ENCODE measurements at places on chromosomes 1 and 21. TPM values are rescaled to one million over a fixed set of nuclear protein-coding genes. Genes with fewer than 3 reads are reported as not detected.

DNA sequence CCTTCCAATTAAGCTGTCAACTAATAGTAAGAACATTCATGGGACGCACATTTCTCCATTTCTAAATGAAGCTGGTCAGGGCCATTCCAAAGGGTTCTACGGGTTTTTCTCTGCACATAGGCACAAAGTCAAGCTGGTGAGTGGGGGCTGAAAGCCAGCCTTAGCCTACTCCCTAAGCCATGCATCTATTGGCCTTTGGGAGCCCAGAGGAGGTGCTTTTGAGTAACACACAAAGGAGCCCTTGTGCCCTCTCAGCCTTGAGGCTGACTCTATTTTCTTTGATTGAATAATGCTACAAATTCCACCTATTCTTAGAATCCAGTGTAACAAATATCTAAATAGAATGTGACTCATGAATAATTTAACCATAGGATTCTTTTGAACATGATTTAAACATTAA lies 73.6 kb downstream of the RGS13 start:
- DNase-seq = peak; percentile 28
- H3K27ac ChIP-seq = no peak overlapping the region
- no peaks in the 10 kb centered on the region for H3K4me1 ChIP-seq
- H3K27me3 ChIP-seq = no peaks in the 10 kb centered on the region
- H3K36me3 ChIP-seq = no peaks in the 10 kb centered on the region

The FABP3 gene
- polyA plus RNA-seq = 43.0 TPM

GRCh38 chr1:205792481-205792881 lies 17.2 kb upstream of the RAB29 start:
- H3K4me3 ChIP-seq = no peak overlapping the region
- peaks cover 83% of the 10 kb centered on the region for H3K36me3 ChIP-seq
- no peaks in the 10 kb centered on the region for H3K27me3 ChIP-seq
- no peak overlapping the region for H3K27ac ChIP-seq
- H3K4me1 ChIP-seq = no peaks in the 10 kb centered on the region

The PTCH2 gene
- 0.31 TPM for polyA plus RNA-seq

GRCh38 chr1:233240829-233241682 lies 54.5 kb downstream of the PCNX2 start:
- no peaks in the 10 kb centered on the region for H3K27me3 ChIP-seq
- H3K27ac ChIP-seq = no peak overlapping the region

DNA sequence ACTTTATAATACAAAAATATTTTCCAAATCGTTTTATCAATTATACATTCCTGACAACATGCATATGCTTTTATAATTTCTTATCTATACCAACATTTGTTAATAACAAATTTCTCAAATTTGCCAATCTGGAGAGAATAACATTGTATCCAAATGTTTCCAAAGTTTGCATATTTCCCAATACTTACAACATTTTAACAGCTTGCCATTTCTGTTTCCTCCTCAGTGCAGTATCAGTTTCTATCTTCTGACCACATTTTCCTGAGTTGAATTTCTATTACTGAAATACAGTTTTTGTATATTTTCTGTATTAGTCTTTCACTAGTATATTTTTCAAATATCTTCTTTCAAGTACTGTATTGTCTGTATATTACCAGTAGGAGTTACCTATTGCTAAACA lies 1594.3 kb downstream of the PLA2G4A start:
- H3K27ac ChIP-seq = no peak overlapping the region
- no peaks in the 10 kb centered on the region for H3K4me1 ChIP-seq
- no peak for DNase-seq

The KCNN3 gene
- 0.19 TPM for polyA plus RNA-seq

The AIM2 gene
- not detected for polyA plus RNA-seq

The LCA5L gene
- polyA plus RNA-seq = 2.7 TPM

GRCh38 chr21:43272591-43272990 lies 103.8 kb downstream of the CRYAA start:
- H3K36me3 ChIP-seq = no peaks in the 10 kb centered on the region
- H3K4me3 ChIP-seq = no peak overlapping the region
- H3K27ac ChIP-seq = no peak overlapping the region
- peaks cover 76% of the 10 kb centered on the region for H3K27me3 ChIP-seq

- peaks cover 8% of the 10 kb centered on the region for H3K4me1 ChIP-seq
- no peak overlapping the region for H3K27ac ChIP-seq
- no peak for DNase-seq
- no peaks in the 10 kb centered on the region for H3K27me3 ChIP-seq
Measured at GRCh38 chr1:214303141-214303930, 22.4 kb downstream of the SMYD2 start.

GRCh38 chr1:37808369-37809319 lies 636 bp upstream of the YRDC start:
- H3K36me3 ChIP-seq = peaks cover 35% of the 10 kb centered on the region
- H3K27me3 ChIP-seq = no peaks in the 10 kb centered on the region
- H3K4me3 ChIP-seq = peak overlapping the region; percentile 98
- DNase-seq = peak; percentile 90
- H3K27ac ChIP-seq = peak overlapping the region; percentile 96
- H3K4me1 ChIP-seq = peaks cover 27% of the 10 kb centered on the region

- peaks cover under 1% of the 10 kb centered on the region for H3K27me3 ChIP-seq
- H3K4me3 ChIP-seq = no peak overlapping the region
- H3K27ac ChIP-seq = no peak overlapping the region
- peaks cover 8% of the 10 kb centered on the region for H3K36me3 ChIP-seq
Measured at GRCh38 chr1:201894343-201895119, 5.8 kb downstream of the SHISA4 start.

The SLC5A9 gene
- polyA plus RNA-seq = 0.92 TPM

DNA sequence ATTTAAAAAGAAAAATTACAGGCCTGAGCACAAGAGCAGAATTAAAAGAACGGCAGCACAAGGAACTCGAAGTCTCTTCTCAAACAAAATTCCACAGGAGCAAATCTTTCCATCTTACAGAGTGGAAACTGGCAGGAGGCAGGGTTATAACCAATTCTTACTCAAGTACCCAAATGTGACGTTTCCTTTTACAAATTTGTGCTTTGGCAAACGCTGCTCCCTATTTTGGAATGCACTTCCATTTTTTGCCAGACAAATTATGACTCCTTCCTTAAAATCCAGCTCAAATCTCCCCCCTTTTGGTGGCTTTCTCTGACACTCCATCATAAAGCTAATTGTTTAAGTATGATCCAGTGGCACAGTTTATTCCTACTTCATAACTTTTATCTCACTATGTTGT lies 7.8 kb downstream of the ERI3 start:
- DNase-seq = no peak
- no peaks in the 10 kb centered on the region for H3K27me3 ChIP-seq
- no peaks in the 10 kb centered on the region for H3K36me3 ChIP-seq
- no peak overlapping the region for H3K27ac ChIP-seq
- no peak overlapping the region for H3K4me3 ChIP-seq
- H3K4me1 ChIP-seq = no peaks in the 10 kb centered on the region

The F5 gene
- polyA plus RNA-seq = 0.53 TPM

DNA sequence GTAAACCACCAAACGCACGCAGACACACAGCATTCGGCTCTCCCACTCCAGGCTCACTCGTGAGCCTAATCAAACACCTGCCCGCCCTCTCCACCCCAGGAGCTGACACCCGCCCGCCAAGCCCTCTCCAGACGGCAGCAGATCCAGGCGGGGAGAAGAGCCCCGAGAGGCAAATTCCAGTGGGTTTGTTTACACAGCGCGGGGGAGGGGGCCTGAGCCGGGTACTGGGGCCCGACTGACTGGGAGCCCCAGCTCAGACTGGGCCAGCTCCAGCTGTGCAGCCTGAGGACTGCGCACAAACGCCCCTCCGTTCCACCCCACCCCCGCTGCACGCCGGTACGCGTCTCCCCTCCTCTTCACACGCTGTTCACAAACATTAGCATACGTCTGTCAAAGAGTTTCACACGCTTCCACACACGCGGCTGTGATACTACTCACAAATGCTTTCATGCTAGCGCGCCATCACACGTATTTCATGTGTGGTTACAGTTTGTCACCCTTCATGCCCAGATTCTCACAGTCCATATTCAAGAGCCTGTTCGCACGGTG lies 1.0 kb upstream of the EFNA1 start:
- H3K36me3 ChIP-seq = peaks cover 6% of the 10 kb centered on the region
- H3K27me3 ChIP-seq = no peaks in the 10 kb centered on the region

The AHCTF1 gene
- polyA plus RNA-seq = 5.9 TPM

The CTBS gene
- 7.5 TPM for polyA plus RNA-seq

GRCh38 chr1:27584453-27584852 lies 19.5 kb downstream of the AHDC1 start:
- H3K4me3 ChIP-seq = no peak overlapping the region
- peaks cover 53% of the 10 kb centered on the region for H3K4me1 ChIP-seq
- peaks cover 7% of the 10 kb centered on the region for H3K36me3 ChIP-seq
- no peaks in the 10 kb centered on the region for H3K27me3 ChIP-seq
- H3K27ac ChIP-seq = no peak overlapping the region
- DNase-seq = no peak

The CR1 gene
- 0.61 TPM for polyA plus RNA-seq

GRCh38 chr1:115477071-115477470 lies 139.0 kb upstream of the NGF start:
- DNase-seq = no peak
- no peak overlapping the region for H3K4me3 ChIP-seq
- no peak overlapping the region for H3K27ac ChIP-seq
- H3K4me1 ChIP-seq = no peaks in the 10 kb centered on the region
- H3K27me3 ChIP-seq = peaks cover 16% of the 10 kb centered on the region

The REN gene
- polyA plus RNA-seq = 0.08 TPM

The PLPPR5 gene
- polyA plus RNA-seq = not detected

DNA sequence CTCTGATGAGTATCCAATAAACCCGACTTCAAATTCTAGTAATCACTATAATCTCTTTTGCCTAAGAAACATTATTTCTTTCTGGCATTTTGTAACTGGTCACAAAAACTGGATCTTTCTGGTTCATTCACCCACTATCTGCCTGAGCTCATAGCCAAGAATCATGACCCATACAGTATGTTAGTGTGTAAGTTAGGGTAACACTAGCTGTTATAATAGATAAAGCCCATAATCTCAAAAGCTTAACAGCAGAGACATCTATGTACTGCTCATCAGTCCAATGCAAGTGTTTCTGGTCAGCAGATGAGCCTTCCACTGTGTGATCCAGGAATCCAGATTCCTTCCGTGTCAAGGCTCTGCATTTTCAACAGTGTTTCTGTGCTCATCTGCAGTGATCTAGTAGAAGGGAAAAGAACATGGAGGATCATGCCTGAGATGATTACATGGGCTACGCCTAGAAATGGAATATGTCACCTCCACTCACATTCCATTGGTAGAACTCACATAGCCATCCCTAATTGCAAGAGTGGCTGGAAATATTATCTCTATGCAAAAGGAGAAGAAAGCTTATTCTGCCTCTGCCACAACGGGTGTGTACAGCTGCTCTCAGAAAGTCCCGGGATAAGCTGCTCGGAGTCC lies 27.7 kb downstream of the RRAGC start:
- no peaks in the 10 kb centered on the region for H3K4me1 ChIP-seq
- H3K4me3 ChIP-seq = no peak overlapping the region
- H3K27ac ChIP-seq = no peak overlapping the region
- no peak for DNase-seq
- no peaks in the 10 kb centered on the region for H3K36me3 ChIP-seq
- H3K27me3 ChIP-seq = no peaks in the 10 kb centered on the region

- no peak overlapping the region for H3K27ac ChIP-seq
- peaks cover 15% of the 10 kb centered on the region for H3K4me1 ChIP-seq
- H3K4me3 ChIP-seq = no peak overlapping the region
- peaks cover 26% of the 10 kb centered on the region for H3K36me3 ChIP-seq
- H3K27me3 ChIP-seq = no peaks in the 10 kb centered on the region
Measured at GRCh38 chr1:180920702-180921101, 8.0 kb downstream of the KIAA1614 start.

The RHBG gene
- 0.70 TPM for polyA plus RNA-seq

GRCh38 chr1:109819906-109820305 lies 56.2 kb upstream of the EPS8L3 start:
- no peaks in the 10 kb centered on the region for H3K36me3 ChIP-seq
- H3K4me1 ChIP-seq = peaks cover 30% of the 10 kb centered on the region
- no peak for DNase-seq
- no peak overlapping the region for H3K27ac ChIP-seq

DNA sequence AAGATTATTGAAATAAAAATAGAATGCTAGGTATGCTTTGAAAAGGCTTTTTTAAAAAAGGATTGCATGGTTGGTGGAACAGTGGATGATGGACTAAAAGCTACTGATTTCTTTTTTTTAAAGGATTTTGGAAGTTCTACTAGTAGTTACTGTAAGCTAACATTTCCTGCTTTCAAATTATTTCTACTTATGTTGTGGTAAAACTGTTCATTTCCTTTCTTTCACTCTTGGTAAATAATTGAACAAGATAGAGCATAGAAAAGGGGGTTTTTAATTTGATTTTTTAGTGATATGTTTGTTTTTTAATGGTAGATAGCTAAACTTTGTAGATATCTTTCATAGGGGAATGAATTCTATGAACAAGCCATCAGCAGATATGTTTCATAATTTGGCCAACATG lies 104.4 kb downstream of the OLFML2B start:
- no peaks in the 10 kb centered on the region for H3K27me3 ChIP-seq
- H3K36me3 ChIP-seq = no peaks in the 10 kb centered on the region
- no peaks in the 10 kb centered on the region for H3K4me1 ChIP-seq

GRCh38 chr1:213745451-213745850 lies 242.3 kb upstream of the PROX1 start:
- H3K4me3 ChIP-seq = no peak overlapping the region
- no peaks in the 10 kb centered on the region for H3K36me3 ChIP-seq
- no peaks in the 10 kb centered on the region for H3K4me1 ChIP-seq
- H3K27me3 ChIP-seq = no peaks in the 10 kb centered on the region

DNA sequence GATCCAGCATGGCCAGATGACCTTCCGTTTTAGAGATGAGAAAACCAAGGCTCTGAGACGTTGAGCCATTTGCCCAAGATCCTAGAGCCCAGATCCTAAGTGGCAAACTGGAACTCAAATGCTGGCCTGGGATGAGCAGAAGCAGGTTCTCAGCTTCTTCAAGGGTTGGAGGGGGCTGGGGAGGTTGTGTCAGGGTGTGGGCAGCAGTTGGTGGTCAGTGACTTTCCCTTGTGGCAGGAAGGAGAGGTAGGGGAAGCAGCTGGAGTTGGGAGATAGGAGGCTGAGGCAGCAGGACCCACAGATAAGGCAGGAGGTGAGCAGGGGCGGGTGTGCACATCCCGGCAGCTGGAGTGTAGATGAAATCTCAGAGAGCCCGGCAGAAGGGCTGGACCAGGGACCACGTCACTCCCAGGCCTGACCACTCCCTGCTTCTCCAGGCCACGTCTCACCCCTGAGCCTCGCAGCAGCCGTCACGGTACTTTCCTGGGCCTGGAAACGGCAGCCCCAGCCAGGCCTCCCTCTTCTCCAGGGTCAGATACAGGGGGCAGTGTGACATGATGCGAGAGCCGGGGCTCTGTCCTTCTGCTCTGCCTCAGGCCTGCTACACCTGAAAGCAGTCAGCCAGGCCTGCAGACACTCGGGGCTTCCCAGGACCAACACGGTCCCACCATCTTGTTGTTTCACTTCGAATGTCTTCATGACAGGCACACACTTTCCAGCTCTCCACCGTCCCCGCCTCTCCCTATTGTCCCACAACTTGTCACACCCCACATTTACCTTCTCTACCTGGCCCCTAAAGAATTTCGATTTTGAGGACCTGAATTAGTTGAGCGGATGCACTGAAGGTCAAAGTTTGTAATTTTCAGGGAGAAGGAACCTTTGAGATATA lies 11.5 kb upstream of the LAPTM5 start:
- H3K27me3 ChIP-seq = no peaks in the 10 kb centered on the region
- H3K27ac ChIP-seq = no peak overlapping the region
- no peak overlapping the region for H3K4me3 ChIP-seq
- no peaks in the 10 kb centered on the region for H3K4me1 ChIP-seq
- DNase-seq = no peak

Measured in stomach (tissue), 19 donors.